ENCODE measurements at places on chromosomes 1 and 21. TPM values are rescaled to one million over a fixed set of nuclear protein-coding genes. Genes with fewer than 3 reads are reported as not detected.

- no peak for DNase-seq
Measured at GRCh38 chr1:187936667-187937066, 1107.9 kb downstream of the PLA2G4A start.

GRCh38 chr1:219753914-219754313 lies 141.0 kb upstream of the ZC3H11B start:
- DNase-seq = no peak

DNA sequence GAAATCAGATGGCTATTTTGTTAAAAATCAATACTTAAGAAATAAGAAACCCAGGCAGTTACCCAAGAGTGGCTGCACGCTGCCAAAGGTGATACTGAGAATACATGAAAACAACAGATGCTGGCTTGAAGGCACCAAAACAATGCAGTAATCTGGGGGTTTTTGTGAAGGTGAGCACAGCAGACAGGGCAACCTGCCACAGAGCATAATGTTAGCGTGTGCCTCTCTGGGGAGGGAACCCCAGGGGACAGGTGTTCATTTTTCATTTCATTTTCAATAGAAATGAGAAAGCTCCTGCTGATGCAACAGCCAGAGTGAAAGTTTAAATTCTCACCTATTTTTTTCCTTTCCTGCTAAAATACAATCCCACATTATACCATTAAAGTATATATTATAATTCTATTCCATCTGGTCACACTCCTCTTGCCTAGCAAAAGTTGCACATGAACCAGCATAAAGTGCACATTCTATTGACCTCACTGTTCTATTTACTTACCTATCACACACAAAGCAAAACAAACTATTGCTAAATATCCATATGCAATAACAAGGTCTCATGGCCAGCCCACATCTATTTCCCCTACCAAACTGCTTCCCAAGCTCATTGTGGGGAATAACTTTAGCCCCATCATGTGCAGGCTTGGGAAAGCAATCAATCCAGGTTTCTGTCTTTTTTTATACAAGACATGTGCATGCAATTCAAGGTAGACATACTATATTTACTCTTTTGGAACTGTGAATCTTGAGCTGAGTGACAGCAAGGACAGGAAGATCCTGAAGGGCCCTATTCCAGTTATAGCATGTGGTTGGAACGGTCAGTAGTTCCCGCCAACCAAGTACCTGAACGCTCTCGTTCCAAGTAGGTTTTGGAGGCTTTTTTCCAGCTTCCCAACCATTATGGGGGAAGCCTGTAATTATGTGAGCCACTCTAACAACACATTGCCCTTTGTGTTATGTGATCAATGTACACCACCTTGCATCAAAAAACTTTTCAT lies 173.6 kb downstream of the RERE start:
- no peak for DNase-seq

DNA sequence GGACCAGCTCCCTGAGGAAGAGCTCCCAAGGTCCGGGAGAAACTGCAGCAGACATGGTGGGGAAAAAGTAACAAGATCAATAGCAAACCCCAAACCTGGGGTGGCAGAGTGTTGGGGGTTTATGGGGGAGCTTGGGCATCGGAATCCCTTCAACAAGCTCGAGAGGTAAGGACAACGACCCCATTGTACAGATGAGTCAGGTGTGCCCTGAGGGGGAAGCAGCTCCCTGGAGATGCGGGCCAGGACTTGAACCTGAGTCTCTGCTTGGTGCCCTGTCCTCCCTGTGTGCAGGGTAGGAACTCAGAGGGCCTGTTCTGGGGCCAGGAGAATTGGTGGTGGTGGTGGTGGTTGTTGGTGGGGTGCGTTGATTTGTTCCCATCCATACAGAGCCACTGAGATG lies 125.4 kb downstream of the PTPRU start:
- DNase-seq = no peak

OR6N1 gene
- not detected for total RNA-seq

DCDC2B gene
- total RNA-seq = not detected
